Activated T-cell treated with anti-CD3 and anti-CD28 coated beads, Interleukin-2, amount 50 U/mL, for 72 hours (primary cell): ENCODE measurements at places on chromosomes 1 and 21. TPM values are rescaled to one million over a fixed set of nuclear protein-coding genes. Genes with fewer than 3 reads are reported as not detected.

DNA sequence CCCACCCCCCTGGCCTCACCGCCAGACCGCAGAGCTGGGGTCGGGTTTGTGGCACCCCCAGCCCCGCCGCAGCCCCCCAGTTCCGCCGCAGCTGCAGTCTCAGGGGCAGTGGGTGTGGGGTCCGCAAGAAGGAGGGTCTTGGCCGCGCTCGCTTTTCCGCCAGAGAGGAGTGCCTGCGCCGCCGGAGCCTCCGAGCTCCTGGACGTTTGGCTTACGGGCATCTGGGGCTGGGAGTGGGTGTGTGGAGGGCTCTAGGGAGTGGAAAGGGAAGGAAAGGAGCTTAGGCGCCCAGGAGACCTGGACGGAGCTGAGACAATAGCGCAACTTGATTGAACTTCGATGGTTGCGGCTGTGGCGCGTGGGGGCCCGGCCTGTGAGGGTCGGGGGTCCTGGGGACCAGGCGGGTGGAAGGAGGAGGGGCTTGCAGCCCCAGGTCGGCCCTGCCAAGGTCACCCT lies 88.8 kb upstream of the IPO9 start:
- no peaks in the 10 kb centered on the region for H3K36me3 ChIP-seq
- DNase-seq, result no peak
- H3K4me3 ChIP-seq, result peak overlapping the region; percentile 87

DNA sequence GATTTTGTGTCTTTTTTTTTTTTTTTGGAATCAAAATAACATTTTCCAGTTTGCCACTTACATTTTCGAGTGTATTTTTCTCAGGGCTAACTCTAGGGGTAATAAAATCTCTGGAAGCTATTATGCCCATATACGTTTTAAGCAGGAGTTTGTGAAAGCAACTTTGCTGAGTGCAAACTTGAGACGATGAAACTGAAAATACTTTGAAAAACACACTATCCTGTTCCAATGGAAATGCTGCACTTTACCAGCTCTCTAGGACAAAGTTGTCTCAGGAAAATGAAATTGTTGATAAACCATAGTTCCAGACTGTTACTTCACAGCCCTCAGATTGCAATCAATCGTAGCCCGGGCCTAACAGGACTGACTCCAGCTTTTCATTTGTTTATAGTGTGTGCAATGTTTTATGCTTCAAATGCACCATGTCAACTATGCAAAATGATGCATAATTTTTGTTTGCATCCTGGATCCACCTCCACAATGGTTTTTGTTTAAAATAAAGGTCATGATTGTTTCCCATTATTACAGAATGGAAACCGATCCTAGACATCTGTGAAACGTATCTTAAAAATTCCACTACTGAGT lies 220.6 kb upstream of the PKN2 start:
- no peaks in the 10 kb centered on the region for H3K4me1 ChIP-seq
- no peak overlapping the region for H3K4me3 ChIP-seq
- H3K27me3 ChIP-seq, result peaks cover 9% of the 10 kb centered on the region
- H3K27ac ChIP-seq, result no peak overlapping the region
- H3K36me3 ChIP-seq, result no peaks in the 10 kb centered on the region

- H3K4me3 ChIP-seq, result no peak overlapping the region
- no peaks in the 10 kb centered on the region for H3K27me3 ChIP-seq
- peaks cover 20% of the 10 kb centered on the region for H3K4me1 ChIP-seq
- peaks cover 5% of the 10 kb centered on the region for H3K36me3 ChIP-seq
- no peak overlapping the region for H3K27ac ChIP-seq
- no peak for DNase-seq
Observed at GRCh38 chr1:224259986-224260385, 70.0 kb downstream of the NVL start.

GRCh38 chr1:234699795-234700665 lies 90.1 kb upstream of the IRF2BP2 start:
- H3K27ac ChIP-seq, result no peak overlapping the region
- peaks cover 8% of the 10 kb centered on the region for H3K27me3 ChIP-seq
- H3K36me3 ChIP-seq, result no peaks in the 10 kb centered on the region
- no peak overlapping the region for H3K4me3 ChIP-seq
- H3K4me1 ChIP-seq, result peaks cover 15% of the 10 kb centered on the region
- DNase-seq, result peak; percentile 11

The BCL2L15 gene
- 1.7 TPM for total RNA-seq
